Panc1 (cell line): ENCODE measurements at places on chromosomes 13 and 19. TPM values are rescaled to one million over a fixed set of nuclear protein-coding genes. Genes with fewer than 3 reads are reported as not detected.
A peak's percentile ranks its signal among the peaks of the same experiment; 100 is the strongest.

- DNase-seq, result no peak
These were observed 177.0 kb downstream of the DCLK1 start for GRCh38 chr13:35954207-35954560.

CCDC124 gene
- 110 TPM for total RNA-seq

DNA sequence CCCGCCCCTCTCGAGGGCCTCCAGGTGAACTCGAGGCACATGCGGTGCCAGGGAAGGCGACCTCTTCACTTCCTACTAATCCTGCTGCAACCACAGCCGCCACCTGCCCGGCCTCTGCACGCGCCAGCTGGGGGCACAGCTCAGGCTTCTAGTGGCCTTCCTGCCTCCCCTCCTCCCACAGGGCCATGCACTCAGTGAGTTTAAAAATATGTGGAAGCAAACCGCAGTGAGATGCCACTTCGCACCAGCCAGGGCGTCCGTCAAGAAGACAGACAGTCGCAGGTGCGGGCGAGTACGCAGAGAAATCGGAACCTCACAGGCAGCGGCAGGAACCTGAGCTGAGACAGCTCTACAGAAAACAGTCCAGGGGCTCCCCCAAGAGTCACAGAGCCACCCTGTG is 10.4 kb downstream of the LMNB2 start:
- no peak for DNase-seq

DLL3 gene
- 76.9 TPM for total RNA-seq

- no peak for DNase-seq
These were observed 142.3 kb upstream of the SOX1 start for GRCh38 chr13:111924678-111925075.

IRGC gene
- not detected for total RNA-seq

LAIR1 gene
- 0.05 TPM for total RNA-seq

DNA sequence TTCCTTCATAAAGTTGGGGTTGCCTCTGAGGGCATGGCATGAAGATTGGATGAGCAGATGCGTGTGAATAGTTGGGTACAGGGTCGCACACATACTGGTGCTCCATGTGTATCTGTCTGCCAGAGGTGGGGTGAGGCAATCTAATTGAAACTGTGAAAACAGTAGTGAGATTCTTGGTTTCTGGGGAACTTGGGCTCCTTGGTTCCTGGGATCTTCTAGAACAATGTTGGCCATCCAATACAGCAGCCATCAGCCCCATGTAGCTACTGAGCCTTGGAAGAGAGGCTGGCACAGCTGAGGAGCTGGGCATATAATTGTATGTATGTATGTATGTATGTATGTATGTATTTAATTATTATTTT is 616 bp downstream of the FCHO1 start:
- no peak for DNase-seq

CATSPERD gene
- 0.08 TPM for total RNA-seq

- no peak for DNase-seq
These were observed 3.3 kb upstream of the OPA3 start for GRCh38 chr19:45587873-45588272.

- DNase-seq, result peak; percentile 54
These were observed 1.1 kb downstream of the SYT5 start for GRCh38 chr19:55178781-55179599.

GRCh38 chr13:34003656-34004055 is 185.7 kb downstream of the RFC3 start:
- DNase-seq, result no peak

B3GNT8 gene
- total RNA-seq, result 0.10 TPM

- DNase-seq, result no peak
These were observed 17.2 kb downstream of the PKN1 start for GRCh38 chr19:14450168-14450874.

DNA sequence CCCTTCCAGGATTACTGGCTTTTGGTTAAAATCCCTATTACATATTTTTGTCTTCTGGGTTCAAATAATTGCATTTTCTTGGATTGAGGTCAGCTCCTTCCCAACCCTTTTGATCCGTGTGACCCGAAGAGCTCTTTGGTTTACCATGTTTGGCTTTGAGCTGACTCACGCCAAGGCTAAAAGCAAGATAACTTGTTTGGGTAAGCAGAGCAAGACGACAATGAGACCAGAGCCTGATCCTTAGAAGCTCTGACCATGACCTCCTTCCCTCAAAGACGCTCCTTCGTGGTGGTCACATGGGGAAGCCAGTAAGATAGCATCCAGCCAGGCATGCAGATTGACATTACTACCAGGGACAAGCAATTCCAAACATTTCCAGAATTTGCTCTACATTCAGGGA is 153.8 kb downstream of the DCT start:
- no peak for DNase-seq

IL17D gene
- 0.46 TPM for total RNA-seq

- DNase-seq, result no peak
These were observed 1.7 kb upstream of the FKRP start for GRCh38 chr19:46744005-46744691.

DNA sequence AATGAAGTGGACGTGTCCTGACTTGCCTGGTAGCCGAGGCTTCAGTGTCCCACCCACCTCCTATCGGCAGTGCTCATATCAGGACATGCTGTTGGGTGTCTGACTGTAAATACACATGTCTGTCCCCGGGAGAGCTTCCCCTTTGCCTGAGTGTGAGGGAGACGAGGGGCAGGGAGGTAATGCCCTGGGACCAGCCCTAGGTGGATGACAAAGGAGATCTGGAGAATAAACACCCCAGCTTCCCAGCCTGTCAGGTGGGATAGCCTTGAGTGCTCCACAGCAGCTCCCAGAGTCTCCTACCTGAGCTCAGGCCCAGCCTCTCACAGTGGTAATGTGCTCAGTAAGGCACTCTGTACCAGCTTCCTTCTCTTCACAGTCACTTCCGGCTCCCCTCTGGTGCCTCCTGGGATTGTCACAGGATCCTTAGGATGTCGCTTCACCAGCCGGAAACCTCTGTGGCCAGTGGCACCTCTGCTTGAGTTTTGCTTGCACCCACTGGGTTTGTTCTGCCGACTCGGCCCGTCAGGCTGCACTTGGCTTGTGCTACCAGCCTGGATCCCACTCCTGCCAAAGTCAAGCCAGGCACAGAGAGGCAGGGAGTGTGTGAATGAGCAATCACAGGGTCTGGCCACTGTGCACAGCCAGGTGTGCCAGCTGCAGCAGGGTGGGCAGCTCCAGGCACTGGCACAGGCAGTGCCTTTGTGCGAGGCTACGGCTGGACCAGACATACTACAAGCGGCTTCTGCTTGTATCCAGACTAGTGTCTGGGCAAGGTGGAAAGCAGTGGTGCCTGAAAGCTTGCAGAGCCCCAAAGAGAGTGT is 54.4 kb upstream of the RGCC start:
- DNase-seq, result no peak

GRCh38 chr19:2070436-2070827 is 19.4 kb upstream of the MKNK2 start:
- DNase-seq, result no peak

DNA sequence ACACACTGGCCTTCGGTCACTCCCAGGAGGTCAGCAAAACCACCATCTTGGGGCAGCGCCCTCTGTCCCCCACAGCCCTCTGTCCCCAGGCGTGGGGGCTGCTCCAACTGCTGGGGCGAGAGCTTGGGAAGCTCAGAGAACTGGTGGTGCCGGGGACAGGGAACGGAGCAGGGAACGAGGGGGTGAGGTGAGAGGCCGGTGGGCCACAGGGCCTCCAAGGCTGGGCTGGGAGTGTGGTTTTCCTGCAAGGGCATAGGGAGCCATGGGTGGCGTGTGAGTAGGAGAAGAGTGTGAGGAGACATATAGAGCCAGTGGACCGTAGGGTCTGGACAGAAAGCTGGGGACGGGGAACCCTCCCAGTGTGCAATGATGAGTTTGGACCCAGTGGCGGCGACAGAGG is 34.1 kb downstream of the F2RL3 start:
- no peak for DNase-seq

DNA sequence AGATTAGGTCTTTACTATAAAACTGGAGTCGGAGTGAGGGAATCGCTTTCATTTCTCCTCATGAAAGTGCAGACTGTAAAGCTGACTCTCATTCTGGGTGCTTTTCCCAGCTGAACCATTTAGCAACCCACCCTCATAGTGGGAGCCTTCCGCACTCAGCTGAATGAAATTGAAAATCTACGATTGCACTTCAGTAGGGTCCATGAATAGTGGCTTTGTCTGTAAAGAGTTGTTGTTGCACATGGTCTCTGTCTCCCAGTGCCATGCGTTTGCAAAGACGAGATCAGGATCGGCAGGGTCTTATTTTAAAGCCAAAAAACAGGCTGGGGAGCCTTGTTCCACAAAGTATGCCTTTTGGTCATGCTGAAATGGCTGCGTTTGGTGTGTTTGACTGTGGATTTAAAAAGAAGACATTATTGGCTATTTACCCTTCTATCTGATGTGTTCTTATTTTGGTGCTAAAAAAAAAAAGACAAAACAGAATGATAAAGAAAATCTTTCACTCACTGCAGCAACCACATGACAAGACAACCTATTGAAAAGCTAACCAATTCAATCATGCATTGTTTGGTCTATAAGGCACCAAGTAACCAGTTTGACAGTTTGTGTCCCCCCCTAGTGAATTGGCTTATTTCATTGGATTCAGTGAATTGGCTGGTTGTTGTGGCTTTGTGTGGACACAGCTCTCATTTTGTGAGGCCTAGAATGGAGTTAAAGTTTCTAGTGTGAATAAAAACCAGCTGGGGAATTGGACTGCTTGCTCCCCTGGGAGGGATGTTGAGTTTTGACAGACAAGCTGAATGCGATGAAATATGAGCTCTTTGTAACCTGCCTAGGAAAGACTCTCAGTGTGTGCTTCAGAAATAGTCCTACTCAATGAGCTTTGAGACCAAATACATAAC is 65.6 kb downstream of the ARHGAP35 start:
- no peak for DNase-seq

NLRP5 gene
- total RNA-seq, result not detected
